ENCODE measurements at places on chromosomes 16 and 17.

GRCh38 chr17:4753392-4753791, 13.7 kb upstream of the CXCL16 start:
- no peak for DNase-seq

DNA sequence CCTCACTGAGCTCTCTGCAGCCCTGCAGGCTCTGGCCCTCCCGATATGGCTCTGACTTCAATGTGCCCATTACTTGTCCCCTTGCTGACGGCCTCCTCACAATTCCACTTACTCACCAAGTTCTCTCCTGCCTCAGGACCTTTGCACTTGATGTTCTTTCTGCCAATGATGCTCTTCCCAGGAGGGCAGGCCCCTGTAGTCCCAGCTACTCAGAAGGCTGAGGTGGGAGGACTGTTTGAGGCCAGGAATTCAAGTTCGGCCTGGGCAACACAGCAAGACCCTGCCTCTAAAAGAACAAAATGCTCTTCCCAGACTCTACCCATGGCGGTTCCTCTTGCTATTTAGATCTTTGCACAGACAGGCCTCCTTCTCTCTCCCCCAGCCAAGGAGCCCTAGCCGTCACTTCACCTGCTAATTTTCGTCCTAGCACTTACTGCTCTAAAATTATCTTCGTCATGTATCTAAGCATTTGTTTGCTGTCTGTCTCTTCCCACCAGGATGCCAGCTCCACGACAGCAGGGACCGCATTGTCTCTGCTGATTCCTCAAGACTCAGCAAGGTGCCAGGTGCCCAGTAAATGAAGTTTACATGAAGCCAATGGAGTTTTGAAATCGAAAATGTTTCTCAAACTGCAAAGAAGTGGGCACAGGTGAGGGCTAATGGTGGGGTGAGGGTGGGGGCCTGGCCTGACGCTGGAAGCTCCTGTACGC, 626 bp upstream of the RAI1 start:
- no peak for DNase-seq

GRCh38 chr17:17892009-17892408, 55.2 kb upstream of the SREBF1 start:
- no peak for DNase-seq

DNA sequence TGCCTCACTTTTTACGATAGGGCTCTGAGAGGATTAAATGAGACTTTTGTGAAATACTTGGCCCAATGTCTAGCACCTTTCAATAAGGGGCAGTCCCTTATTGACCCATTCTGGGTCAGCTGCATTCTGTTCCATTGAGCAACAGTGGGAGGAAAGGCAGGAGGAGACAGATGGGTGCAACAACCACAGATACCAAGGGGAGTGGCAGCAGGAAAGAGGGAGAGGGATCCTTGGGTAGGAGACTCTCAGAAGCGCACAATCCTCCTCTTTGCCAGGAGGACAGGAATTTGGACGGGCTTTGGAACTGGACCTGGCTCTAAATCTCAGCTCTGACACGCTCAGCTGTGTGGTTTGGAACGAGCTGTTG, 3.5 kb downstream of the PIPOX start:
- no peak for DNase-seq

DNA sequence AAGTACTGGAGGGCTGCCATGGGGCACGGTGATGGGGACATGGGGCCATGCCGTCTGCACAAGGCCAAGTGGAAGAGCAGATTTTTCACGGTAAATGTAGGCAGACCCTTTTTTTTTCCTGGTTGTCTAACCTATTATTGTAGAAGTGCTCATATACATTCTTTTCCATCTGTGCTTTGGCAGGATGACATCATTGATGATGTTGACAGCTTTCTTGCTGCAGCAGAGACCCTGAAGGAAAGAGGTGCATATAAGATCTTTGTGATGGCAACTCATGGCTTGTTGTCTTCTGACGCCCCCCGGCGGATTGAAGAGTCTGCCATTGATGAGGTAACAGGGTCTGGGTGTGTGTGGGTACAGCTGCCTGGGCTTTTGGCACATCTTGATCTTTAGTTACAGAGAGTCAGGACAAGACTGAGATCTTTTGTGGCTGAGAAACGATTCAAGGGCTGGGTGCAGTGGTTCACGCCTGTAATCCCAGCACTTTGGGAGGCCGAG, 23.3 kb upstream of the SLC5A10 start:
- no peak for DNase-seq

DNA sequence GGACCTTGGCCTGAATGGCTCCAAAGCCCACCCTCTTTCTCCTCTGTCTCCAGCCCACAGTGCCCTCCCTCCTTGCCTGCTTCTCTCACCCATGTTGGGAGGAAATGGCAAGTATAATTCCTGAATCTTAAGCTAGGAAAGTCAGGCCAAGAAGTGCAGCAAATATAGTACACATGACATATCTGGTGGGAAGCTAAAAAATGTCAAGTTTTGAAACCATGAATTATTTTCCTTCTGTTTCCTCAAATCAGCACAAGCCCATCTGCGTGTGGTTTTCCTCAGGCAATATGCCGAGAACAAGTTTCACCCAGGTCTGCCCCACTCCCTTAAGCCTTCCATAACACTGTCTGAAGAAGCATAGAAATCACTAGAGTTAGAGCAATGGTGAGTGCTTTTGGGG, 502.8 kb upstream of the CDH11 start:
- DNase-seq: no peak

DNA sequence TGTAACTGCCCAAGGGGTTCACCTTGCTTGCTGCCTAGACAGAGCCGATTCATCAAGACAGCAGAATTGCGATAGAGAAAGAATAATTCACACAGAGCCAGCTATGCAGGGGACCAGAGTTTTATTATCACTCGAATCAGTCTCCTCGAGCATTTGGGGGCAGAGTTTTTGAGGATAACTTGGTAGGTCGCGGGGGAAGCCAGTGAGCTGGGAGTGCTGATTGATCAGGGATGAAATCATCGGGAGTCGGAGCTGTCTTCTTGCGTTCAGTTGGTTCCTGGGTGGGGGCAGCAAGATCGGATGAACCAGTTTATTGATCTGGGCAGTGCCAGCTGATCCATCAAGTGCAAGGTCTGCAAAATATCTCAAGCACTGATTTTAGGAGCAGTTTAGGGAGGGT, 9.1 kb downstream of the ITGAM start:
- DNase-seq: no peak

DNA sequence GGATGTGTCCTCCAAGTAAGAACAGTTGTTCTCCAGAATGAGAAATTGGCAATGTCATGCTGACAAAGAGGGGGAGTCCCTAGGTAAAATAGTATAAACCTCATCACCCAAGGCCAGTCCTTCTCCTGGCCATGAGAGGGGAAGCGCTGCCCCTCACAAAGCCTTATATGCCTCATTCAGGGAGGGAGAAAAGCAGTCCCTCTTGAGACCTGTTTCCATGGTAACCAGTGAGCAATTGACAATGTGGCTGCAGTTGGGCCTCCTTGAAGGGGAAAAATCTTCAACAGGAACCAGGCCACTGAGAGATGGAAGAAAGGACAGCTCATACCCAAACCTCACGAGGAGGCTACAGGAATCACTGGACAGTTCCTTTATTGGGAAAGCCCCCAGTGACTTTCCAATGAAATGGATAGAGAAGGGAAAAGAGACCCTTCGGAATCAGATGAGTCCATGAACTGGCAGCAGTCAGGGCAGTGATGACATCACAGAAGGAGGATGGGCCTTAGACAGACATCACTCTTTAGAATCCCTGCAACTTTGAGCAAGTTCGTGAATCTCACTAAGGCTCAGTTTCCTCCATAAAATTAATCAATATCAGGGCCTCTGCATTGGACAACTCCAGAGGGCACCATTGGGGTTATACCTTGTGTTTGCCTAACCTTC, 275.7 kb downstream of the TOX3 start:
- DNase-seq: no peak

GRCh38 chr17:14428648-14429029, 127.8 kb downstream of the HS3ST3B1 start:
- no peak for DNase-seq

DNA sequence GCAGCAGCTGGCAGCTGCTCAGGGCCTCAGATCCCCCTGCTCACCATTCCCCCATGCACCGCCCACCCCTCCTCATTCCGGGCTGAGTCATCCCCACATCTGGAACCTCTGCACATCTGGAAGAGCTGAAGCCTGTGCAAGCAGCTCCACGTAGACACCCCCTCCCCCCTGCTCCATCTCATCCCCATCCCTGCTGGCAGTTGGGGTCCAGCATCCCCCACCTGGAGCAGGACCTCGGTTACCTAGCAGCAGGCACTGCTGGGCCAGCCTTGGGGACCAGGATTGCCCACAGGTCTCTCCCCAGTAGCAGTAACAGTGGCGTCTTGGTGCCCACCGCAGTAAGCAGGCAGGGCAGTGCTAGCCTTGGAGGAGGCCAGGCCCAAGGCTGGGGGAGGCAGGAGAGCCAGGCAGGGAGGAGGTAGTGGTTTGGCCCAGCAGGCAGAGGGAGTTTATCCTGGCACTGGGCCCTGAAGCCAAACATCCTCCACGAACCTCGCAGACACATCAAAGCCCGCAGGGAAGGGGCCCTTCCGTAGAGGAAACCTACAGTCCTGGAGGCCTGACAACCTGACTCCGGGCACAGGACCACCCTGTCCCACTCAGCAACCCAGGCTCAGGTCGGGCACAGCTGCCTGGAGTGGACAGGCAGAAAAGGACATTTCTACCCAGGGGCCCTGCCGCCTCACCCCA, 7.7 kb upstream of the TMEM92 start:
- no peak for DNase-seq

DNA sequence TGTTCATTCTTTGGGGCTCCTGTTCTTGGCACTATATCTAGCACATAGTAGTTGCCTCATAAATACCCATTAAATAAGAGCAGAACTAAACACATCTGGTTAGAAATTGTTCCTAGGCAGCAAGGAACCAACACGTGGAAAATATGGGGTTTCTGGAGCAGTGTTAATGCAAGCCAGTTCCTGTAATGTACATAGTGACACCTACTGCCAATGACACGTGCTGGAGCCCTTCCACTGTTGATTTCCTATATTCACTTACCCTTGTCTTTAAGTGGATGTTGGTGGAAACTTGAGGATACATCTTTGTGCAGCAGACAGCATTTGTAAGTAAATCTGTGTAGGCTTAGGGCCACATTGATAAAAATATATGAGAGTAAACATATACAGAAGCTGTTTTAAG, 1.6 kb upstream of the IRF8 start:
- no peak for DNase-seq
